Chondrocyte (in vitro differentiated cells): ENCODE measurements at places on chromosomes 13 and 19.

GRCh38 chr13:46495651-46496050 lies 57.3 kb upstream of the LRCH1 start:
- no peak for DNase-seq

GRCh38 chr13:55000043-55000442 lies 1971.4 kb downstream of the OLFM4 start:
- DNase-seq: no peak

DNA sequence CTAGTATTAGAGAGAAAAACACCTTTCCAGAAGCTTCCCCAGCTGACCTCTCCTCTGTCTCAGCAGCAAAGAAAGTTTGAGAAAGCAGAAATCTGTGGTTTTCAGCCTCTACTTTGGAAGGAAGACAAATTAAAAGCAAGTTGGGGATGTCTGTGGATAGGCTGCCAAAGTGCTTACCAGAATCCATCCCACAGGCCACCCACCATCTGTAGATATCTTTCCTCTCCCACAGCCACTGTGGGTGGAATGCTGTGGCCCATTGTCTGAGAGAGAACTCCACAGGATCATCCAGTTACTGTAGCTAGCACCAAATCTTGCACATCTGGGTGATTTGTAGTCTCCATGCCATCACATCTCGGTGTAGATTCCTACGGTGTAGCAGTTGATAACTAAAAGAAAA lies 133.5 kb downstream of the DNAJC15 start:
- no peak for DNase-seq

GRCh38 chr19:14363183-14364097 lies 17.8 kb upstream of the ADGRE5 start:
- DNase-seq: peak; percentile 83

DNA sequence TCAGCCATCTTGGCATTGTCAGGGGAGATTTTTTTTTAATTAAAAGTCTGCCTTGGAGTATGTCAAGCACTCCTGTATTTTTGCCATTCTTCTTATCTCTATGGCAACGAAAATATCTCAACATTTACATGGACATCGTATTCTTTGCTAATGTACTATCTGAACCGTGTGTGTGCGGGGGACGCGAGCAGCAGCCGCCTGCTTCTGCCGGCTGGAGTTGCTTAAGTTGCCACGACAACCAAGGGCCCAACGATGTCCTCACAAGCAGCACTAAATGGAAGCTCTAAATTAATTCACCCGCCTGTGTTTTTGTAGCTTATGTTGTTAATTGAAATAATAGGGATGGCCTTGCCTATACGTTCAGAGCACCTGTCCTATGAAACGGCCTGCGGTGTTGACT lies 309.5 kb downstream of the TEX29 start:
- no peak for DNase-seq

- no peak for DNase-seq
Observed at GRCh38 chr13:44237276-44237767, 136.3 kb upstream of the SERP2 start.

- no peak for DNase-seq
Observed at GRCh38 chr19:41957838-41958366, 1.2 kb downstream of the RABAC1 start.

DNA sequence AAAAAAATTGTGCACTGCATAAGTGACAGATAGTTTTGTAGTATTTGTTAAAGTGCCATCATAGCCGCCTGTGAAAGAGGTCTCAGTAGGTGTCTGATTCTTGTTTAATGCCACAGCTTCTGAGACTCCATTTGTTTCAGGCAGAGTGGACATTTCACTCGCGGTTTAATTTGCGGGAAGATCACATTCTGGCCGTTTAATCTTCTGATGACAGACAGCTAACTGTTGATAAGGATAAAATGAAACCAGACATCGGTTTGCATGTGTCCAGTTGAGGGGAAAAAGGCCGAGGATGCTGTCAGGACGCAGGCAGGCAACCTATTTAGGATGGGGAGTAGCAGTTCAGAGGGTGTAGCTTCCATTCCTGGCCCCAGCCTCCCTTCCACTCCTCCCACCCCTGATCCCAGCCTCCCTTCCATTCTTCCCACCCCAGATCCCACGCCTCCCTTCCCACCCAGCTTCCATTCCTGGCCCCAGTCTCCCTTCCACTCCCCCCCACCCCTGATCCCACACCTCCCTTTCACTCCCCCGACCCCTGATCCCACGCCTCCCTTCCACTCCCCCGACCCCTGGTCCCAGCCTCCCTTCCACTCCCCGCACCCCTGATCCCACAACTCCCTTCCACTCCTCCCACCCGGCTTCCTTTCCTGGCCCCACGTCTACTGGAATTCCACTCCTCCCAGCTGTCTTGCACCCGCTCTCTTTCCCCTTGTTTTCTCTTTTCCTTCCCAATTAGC lies 23.8 kb downstream of the ATP11A start:
- DNase-seq: no peak

- no peak for DNase-seq
Observed at GRCh38 chr19:9644472-9644871, 23.4 kb upstream of the ZNF561 start.
